Right renal pelvis (tissue), 4 donors: ENCODE measurements at places on chromosomes 12 and 14. TPM values are rescaled to one million over a fixed set of nuclear protein-coding genes. Genes with fewer than 3 reads are reported as not detected.

The TMEM179 gene
- 1.2 TPM for polyA plus RNA-seq

The SYT1 gene
- 17.0 TPM for polyA plus RNA-seq

The AQP5 gene
- 1.7 TPM for polyA plus RNA-seq

The RDH16 gene
- 0.48 TPM for polyA plus RNA-seq

The NR4A1 gene
- 28.2 TPM for polyA plus RNA-seq

The TRPV4 gene
- 12.0 TPM for polyA plus RNA-seq

The GLTP gene
- 39.2 TPM for polyA plus RNA-seq

The WNT1 gene
- not detected for polyA plus RNA-seq

The TXNDC16 gene
- 24.1 TPM for polyA plus RNA-seq

The FAM90A1 gene
- 1.7 TPM for polyA plus RNA-seq

The FGF23 gene
- 0.07 TPM for polyA plus RNA-seq

The NGB gene
- not detected for polyA plus RNA-seq

The OAS2 gene
- polyA plus RNA-seq = 8.8 TPM

The RASSF9 gene
- polyA plus RNA-seq = 19.3 TPM

The PRPH gene
- polyA plus RNA-seq = not detected

The NKX2-1 gene
- not detected for polyA plus RNA-seq

The KRT73 gene
- not detected for polyA plus RNA-seq

The TAS2R31 gene
- 0.76 TPM for polyA plus RNA-seq

The GARIN6 gene
- polyA plus RNA-seq = not detected

The ANKS1B gene
- 3.9 TPM for polyA plus RNA-seq

The SLC17A8 gene
- 0.23 TPM for polyA plus RNA-seq

The SPIC gene
- not detected for polyA plus RNA-seq

The FGF6 gene
- polyA plus RNA-seq = not detected

The ACYP1 gene
- polyA plus RNA-seq = 25.6 TPM

The SYT10 gene
- 1.1 TPM for polyA plus RNA-seq

The MMP17 gene
- 0.89 TPM for polyA plus RNA-seq

The RASSF8 gene
- polyA plus RNA-seq = 85.8 TPM

The CLEC1B gene
- polyA plus RNA-seq = 0.64 TPM

The ARL1 gene
- 163 TPM for polyA plus RNA-seq

The TEX52 gene
- 0.65 TPM for polyA plus RNA-seq

The TSPAN19 gene
- 0.94 TPM for polyA plus RNA-seq

The RPL10L gene
- not detected for polyA plus RNA-seq

The TPPP2 gene
- polyA plus RNA-seq = 3.8 TPM

The GPR84 gene
- polyA plus RNA-seq = 0.22 TPM

The GPR137C gene
- polyA plus RNA-seq = 8.0 TPM

The OTX2 gene
- not detected for polyA plus RNA-seq

The FLVCR2 gene
- 5.7 TPM for polyA plus RNA-seq

The ACOT4 gene
- 3.7 TPM for polyA plus RNA-seq

The MGAT4C gene
- 2.1 TPM for polyA plus RNA-seq

The MAPKAPK5 gene
- 50.7 TPM for polyA plus RNA-seq

The ATF1 gene
- polyA plus RNA-seq = 47.9 TPM

The CLEC4A gene
- polyA plus RNA-seq = 1.8 TPM

The CDKN3 gene
- 23.8 TPM for polyA plus RNA-seq

The PPFIBP1 gene
- polyA plus RNA-seq = 93.3 TPM

The ITGB7 gene
- polyA plus RNA-seq = 1.4 TPM

The CELA1 gene
- not detected for polyA plus RNA-seq

The RPGRIP1 gene
- polyA plus RNA-seq = 0.69 TPM

The CCDC177 gene
- polyA plus RNA-seq = 0.06 TPM
